ENCODE measurements at places on chromosomes 1 and 21.

DNA sequence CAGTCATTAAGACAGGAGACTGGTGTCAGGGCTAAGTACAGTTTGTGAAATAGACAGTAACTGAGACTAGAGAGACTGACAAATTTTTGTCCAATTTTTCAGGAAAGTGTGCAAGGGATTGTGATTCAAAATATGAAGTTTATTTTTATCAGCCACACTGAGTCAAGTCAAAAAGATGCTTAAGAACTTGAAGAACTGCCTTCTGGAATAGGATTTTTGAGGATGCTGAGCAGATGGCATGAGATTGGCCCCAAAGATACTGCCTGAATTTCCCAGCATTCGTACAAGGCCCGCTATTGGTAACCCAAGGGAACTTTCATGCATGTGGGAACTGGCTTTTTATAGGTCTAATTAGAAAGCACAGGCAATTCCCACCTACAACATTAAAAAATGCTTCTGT is 610.0 kb downstream of the LMO4 start:
- no peak for DNase-seq

DNA sequence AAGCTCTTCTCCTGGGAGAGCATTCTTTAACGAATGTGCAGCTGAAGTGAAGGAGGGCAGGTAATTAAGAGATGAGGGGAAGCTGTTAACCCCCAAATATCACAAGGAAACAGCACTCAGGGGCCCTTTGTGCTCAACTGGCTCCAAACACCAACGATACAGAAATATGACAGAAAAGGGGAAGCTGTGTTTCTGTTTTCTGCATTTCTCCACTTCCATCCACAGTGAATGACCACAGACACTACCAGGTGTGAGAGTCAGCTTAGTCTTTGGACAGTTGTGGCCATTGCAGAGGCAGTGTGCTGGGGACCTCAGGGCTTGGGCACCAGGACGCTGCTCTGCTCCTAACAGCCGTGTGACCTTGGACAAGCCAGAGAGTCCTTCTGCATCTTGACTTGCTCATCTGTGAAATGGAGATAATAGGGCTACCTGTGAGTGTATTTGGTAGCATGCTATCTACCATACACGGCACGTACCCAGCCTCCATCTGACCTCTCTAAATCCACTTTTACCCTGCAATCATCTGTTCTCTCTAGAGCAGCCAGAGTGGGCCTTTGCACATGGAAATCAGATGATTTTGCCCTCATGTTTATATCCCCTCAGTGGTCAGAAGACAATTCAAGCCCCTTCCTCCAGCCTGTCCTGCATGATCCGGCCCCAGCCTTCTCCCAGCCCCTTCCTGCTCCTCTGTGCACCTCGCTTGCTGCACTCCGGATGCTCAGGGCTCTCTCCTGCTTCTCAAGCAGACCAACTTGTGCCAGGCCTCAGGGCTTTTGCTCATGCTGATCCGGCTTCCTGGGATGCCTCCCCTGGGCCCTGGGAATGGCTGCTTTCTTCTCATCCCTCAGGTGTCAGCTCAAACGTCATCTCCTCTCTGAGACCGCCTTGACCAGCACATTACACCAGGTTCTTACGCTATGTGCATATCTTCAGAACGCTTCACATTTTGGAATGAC is 4.7 kb upstream of the TINAGL1 start:
- DNase-seq, result no peak

GRCh38 chr1:160166166-160166868 is 14.9 kb downstream of the ATP1A4 start:
- DNase-seq, result no peak

- DNase-seq, result no peak
Measured at GRCh38 chr21:25903607-25904006, 168.8 kb downstream of the GABPA start.

GRCh38 chr1:43439781-43440180 is 13.9 kb downstream of the HYI start:
- DNase-seq, result no peak

DNA sequence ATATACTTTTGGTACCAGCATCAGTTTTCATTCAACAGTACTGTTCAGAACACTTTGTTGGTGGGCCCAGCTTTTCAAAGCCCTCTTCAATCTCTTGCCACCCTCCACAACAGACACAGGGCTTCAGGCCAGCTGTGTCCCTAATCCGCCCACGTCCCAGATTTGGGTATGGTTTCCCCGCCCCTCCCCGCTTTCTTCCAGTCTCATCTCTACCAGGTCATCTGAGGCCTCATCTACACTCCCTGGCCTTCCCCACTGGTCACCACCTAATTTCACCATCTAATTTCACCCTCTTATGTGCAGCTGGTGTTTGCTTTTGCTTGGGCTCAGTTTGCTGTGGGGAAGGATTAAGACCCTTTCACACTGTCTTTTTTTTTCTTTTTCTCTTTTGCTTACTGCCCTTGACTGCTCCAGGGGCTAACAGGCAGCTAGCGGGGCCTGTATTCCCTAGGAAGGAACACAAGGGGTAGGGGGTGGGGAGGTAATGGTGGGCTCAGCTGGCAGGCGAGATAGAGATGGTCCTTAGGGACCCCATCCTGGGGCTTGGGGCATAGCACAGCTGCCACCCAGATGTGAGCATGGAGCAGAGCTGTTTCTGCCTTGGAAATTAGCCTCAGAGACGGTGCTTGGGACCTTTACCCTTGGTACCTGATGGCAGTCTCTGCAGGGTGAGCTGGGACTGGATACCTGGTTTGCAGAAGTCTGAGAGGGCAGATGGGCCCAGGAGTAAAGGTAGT is 3.8 kb upstream of the EPB41 start:
- DNase-seq, result no peak

DNA sequence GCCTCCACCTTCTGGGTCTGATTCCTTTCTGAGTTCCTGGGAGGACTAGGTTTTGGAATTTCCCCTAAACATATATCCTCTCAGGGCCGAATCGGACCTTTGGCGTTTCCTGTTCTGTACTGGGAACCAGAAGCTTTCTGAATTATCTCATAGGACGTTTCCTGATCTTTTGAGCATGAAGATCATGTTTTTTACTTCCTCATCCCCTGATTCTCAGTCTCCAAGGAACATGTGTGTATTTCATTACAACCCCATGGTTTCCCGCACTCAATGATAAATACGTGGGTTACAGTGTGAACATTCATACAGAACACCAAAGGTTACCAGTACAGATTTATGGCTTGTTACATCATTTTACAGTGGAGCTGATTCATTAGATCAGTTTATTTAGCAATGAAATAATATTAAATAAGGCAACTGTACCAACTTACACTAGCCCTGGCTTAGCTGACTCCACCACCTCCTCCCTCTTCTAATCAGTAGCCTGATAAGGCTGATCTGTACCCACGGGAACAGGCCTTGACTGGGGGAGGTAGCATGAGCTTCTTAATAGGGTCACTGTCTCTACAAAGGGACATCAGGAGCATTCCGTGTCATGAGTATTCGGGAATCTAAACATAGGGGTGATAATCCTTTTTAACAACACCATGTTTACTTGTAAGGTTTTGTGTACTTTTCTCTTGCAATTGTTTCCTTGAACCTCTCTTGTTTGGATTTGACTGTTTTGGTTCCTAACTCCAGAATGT is 57.8 kb upstream of the ERRFI1 start:
- DNase-seq, result no peak

DNA sequence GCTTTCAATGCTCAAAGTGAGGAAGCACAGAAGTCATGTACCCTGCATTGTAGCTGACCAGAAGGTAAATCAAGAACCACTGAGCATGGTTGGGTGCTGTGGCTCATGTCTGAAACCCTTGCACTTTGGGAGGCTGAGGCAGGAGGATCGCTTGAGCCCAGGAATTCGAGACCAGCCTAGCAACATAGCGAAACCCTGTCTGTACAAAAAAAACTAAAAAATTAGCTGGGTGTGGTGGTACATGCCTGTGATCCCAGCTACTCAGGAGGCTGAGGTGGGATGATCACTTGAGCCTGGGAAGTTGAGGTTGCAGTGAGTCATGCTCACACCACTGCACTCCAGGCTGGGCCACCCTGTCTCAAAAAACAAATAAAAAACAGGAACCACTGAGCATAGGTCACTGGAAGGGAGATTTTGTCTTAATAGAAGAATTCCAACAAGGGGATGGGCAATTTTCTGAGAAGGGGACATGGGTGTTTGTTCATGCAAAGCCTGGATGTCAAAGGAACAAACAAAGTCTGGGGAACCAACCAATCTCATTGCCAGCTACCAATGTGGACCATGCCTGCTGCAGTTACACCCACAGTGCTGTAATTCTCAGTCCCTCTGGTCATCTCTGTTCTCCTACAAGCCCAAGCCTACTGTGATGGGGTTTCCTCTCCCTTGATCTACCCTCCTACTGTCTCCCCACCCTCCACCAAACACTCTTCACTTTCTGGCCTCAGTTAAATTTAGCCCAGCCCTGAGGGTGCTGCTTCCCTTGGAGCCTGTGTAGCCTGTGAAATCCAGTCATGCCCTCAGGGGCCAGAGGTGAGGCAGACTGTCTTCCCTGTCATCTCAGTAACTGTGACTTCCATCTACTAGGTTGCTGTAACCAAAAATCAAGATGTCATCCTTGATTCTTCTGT is 47.9 kb downstream of the ELF3 start:
- no peak for DNase-seq

DNA sequence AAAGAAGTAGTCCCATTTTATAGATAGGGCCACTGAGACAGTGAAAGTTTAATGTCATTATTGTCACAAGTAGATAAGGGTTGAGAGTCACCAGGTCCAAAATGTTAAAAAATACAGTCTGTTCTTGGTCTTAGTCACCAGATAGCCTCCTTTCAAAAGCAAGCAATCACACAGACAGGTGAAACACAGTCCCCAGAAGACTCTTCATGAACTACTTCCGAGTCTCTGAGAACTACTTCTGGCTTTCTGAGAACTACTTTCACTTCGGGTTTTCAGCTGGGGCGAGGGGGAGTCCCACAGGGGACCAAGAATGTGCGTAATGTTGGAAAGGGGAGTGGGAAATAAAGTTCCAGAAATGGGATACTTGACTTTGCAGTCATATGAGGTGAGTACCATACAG is 143.2 kb downstream of the HHIPL2 start:
- DNase-seq, result no peak

DNA sequence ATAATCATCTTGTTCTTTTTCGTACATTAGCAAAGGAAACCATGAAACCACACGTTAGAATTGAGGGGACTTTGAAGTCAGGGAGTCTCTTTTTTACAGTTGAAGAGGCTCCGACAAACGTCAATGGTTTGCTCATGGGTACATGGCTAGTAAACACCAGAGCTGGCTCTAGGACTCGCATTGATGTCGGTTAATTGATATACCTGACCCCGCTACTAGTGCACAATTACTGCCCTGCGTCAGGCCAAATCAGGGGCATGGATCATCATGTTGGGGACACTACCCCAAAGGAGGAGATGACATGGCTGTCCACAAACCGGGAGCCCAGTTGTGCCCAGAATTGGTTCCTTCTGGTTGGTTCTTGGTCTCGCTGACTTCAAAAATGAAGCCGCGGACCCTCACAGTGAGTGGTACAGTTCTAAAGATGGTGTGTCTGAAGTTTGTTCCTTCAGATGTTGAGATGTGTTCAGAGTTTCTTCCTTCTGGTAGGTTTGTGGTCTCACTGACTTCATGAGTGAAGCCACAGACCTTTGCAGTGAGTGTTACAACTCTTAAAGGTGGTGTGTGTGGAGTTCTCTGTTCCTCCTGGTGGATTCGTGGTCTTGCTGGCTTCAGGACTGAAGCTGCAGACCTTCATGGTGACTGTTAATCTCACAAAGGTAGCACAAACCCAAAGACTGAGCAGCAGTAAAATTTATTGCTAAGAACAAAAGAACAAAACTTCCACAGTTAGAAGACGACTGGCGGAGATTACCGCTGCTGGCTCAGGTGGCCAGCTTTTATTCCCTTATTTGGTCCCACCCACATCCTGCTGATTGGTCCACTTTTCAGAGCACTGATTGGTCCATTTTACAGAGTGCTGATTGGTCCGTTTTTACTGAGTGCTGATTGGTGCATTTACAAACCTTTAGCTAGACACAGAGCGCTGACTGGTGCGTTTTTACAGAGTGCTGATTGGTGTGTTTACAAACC is 126.9 kb upstream of the ERRFI1 start:
- peak; percentile 72 for DNase-seq

GRCh38 chr1:241836941-241837340 is 11.1 kb upstream of the EXO1 start:
- no peak for DNase-seq
